ENCODE measurements at places on chromosomes 4 and X.

DNA sequence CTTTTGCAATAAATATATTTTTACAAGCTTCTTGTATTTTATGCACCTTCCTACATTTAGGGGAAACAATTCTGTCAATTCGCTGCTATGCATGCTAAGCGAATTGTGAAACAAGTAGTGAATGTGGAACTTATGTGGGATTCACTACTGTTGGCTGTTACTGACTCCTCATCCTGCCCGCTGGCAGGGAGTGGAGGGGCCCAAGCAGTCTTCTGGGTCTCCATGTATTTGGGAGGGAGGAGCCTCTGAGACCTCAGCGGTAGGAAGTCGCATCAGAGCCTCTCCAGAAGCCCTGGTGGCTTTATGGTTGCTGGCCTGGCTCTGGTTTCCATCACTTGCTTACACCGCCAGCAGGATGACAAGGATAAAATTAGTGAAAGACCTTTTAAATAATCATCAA lies 3.7 kb upstream of the SETD7 start:
- no peak for DNase-seq

- no peak for DNase-seq
Measured at GRCh38 chr4:147833254-147833653, 101.4 kb downstream of the ARHGAP10 start.

DNA sequence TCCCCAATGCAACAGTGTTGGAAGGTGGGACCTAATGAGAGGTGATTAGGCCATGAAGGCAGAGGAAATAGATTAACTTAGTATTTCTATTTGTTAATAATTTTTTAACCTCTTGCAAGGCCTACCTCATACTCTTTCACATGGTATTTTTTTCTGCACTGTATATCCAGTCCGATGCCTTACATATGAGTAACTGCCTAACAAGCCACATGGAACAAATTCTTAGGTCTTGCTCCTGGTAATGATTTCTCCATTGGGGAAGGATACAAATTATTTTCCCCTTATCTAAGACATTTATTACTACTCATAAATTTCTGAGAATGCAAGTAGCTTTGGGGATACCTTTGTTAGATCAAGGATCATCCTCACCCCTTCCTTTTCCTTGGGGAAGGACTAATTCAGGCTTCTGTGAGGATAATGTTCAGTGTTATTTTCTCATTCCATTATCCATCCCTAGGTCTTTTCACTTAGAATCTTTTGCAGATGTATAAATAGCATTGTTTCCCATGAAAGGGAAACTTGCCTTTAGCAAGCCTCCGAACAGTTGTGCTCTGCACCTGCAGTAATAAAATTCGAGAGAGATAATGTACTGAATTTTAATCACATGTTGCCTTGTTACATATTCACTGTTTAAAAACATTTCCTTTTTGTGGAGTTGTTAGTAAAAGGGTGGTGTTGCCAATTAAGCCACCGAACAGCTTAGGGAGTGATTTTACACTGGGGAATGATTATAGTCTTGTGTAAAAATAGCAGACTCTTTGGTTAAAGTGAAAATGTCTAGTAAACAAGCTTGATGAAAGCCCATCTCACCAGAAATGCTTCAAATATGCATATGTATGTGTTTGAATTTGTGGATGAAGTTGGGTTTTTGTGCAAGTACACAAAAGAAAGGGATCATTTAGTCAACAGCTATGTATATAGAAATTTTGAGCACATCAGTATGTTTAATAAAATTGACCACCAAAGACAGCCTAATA lies 89.9 kb downstream of the CFAP299 start:
- DNase-seq, result no peak

DNA sequence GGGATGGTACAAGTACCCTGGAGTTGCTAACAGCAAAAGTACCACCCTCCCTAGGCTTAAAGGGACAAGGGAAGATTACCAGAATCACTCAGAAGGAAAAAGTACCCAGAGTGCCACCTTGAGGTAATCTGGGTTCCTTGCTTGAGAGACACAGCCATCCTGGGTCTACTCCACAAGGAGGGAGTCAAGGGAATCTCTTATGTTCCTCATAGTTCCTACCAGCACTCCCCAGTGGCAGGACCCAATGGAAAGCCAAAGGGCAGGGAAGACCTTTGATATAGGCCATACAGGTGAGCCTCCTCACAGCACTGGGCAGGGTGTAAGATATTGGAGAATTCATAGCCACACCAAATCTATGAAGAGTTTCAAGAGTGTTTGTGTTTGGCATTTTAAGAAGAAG lies 5.7 kb downstream of the IL2 start:
- no peak for DNase-seq

- no peak for DNase-seq
Measured at GRCh38 chr4:85963231-85963630, 396.6 kb downstream of the MAPK10 start.

DNA sequence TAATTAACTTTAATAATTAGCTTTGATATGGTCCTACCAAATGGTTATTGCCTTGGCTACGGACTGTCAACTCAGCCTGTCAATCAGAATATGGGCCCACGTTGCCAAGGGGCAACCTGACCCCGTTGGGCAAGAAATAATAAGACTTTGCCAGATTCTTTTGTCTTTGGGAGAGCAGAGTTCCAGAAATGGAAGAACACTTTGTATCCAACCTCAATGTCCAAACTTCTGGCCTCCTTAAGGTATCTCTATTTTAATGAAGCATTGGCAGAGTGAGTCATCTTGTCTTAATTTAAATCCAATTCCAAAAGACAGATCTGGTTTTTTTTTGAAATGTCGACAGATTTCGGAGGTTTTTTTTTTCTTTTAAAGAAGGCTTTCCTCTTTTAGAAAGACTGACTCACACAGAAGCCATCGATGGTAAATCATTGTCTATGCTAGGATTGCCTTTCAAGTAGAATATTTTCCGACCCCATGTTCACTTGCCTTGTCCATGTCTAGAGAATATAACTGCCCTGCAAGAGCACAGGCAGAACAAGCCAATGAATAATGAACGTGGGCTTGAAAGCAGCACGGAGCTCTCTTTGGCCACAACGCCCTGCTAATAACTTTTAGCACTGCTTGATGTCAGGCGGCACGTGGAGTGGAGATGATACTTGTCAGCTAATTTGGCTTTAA lies 190.3 kb upstream of the GATB start:
- no peak for DNase-seq

DNA sequence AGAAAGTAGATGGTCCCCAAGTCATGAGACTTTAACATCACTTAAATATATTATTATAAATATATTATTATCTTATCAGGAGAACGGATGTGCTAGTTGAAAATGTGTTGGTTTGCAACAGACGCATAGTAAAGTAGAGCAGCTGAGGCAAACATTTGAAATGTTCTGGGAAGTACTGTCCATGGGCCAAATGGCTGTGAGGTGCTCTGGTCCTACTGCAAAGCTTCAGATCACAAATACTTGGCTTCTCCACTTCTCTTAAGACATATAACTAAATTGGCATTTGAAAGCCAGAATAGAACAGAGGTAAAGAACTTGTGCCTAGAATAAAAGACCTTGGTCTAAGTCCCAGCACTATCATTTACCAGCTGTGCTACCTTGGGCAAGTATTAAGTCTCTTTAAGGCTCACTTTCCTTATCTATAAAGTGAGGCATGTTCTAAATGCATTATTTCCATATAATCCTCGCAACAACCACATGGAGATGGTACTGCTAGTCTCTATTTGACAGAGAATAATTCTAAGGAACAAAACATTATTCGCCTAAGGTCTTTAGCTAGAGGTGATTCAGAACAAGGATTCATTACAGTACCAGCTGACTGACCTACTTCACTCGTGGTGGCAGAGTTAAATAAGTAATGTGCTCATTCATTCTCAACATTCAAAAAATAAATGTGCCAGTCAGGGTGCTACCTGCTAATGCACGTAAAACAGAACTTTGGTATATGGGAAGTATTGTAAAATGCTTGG lies 297.1 kb downstream of the PPP3CA start:
- DNase-seq, result no peak

GRCh38 chr4:41329361-41329760 lies 72.6 kb downstream of the UCHL1 start:
- no peak for DNase-seq

DNA sequence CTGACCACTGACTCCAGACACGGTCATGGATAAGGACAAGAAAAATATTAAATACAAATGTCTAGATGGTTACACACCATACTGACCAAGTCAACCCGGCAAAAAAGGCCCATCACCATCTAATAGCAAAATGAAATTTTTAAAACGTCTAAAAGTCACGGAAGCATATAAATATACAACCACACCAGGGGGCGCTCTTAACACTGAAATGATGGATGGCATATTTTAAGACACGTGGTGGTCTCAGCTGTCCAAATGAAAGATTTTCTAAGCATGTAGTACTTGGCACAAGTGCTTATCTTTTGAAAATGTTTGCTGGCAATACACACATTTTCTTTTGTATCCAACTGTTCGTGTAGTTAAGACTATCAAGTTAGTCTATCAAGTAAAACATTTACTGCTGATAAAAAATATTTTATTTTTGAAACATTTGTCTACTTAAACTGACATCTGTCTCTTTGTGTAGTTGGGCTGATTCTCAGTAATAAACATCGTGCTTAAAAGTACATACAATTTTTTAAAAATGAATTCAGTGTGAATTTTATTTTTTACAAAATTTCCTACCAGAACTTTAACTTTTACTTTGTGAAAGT lies 64.6 kb downstream of the COX7B2 start:
- DNase-seq, result peak; percentile 8

- no peak for DNase-seq
Measured at GRCh38 chrX:154715825-154716224, 35.1 kb downstream of the GAB3 start.

- DNase-seq, result no peak
Measured at GRCh38 chr4:77629885-77630284, 24.3 kb downstream of the CXCL13 start.

DNA sequence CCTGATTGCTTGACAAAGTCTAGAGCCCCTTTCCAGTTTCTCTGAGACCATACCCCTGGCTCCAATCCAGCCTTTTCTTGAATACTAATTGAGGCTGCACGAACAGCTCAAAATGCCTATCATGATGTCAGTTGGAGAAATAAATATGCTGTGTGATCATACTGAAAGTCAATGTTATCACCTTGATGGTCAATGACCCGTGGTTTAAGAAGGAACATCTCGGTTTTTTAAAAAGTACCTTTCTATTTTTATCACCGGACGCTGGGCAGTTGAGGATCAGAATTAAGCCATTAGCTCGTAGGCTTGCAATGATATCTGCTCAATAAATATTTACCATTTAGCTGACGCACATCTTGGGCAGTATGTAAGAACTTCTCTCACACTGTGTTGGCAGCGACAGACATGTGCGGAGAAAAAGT lies 852 bp upstream of the WDR44 start:
- DNase-seq, result no peak

GRCh38 chr4:6172927-6173200 lies 27.5 kb downstream of the JAKMIP1 start:
- DNase-seq, result no peak

DNA sequence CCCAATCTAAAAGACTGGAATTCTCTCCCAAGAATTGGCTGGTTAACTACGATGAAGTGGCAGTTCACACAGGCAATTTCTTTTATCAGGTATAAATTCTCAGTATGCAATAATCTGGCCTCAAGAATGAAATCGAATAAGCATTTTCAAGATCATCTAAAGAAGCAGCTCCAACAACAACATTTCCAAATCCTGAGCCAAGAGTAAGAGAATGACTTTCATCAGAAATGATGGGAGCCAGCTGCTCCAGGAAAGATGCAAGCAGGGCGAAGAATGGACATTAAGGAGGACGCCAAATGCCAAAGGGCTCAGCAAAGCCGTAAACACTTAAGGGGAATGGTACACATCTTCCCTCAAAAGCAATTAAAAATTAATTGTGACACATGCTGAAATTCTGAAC lies 12.0 kb downstream of the ADAMTS3 start:
- no peak for DNase-seq

DNA sequence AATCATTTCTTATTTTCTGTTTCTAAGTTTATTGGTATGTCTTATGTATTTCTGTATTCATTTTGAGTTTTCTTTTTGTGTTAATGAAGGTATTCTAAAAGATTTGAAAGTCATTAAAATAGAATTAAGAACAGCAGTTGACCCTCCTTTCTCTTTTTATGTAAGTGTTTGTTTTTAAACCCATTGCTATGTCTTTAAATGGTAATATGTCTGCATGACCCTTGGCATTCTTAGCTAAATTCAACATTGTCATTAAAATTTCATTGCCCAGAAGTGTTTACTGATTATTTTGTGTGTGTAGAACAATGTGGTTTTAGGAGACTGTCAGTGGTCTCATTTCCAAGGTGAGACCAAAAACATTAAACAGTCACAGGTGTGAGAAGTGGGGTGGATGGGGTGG lies 197.8 kb downstream of the PCDH7 start:
- DNase-seq, result no peak

DNA sequence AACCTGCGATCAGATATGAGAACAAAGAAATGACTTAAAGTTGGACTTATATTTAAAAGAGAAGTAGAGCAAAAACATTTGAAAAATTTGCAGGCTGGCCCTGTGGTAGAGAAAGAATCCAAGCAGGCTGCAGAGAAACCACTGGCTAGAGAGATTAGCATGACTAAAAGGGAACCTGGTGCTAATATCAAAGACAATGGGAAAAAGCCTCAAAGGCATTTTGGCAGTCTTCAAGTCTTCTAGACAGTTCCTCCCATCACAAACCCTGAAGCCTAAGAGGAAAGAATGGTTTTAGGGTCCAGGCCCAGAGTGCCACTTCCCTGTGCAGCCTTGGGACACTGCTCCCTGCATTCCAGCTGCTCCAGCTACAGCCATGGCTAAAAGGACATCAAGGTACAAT lies 33.4 kb downstream of the KCTD8 start:
- no peak for DNase-seq

- no peak for DNase-seq
Measured at GRCh38 chr4:1115528-1116293, 2.3 kb upstream of the RNF212 start.
